Kidney (tissue), 22 donors: ENCODE measurements at places on chromosomes 2 and 18.

GRCh38 chr2:28352610-28353195 lies 40.0 kb upstream of the FOSL2 start:
- no peak for DNase-seq

GRCh38 chr2:70767699-70768589 lies at the start of gene ADD2:
ADD2 (minus strand) TSS chr2:70768200; CDS start chr2:70706408, 61,792 bp downstream.
- DNase-seq: peak; percentile 81

DNA sequence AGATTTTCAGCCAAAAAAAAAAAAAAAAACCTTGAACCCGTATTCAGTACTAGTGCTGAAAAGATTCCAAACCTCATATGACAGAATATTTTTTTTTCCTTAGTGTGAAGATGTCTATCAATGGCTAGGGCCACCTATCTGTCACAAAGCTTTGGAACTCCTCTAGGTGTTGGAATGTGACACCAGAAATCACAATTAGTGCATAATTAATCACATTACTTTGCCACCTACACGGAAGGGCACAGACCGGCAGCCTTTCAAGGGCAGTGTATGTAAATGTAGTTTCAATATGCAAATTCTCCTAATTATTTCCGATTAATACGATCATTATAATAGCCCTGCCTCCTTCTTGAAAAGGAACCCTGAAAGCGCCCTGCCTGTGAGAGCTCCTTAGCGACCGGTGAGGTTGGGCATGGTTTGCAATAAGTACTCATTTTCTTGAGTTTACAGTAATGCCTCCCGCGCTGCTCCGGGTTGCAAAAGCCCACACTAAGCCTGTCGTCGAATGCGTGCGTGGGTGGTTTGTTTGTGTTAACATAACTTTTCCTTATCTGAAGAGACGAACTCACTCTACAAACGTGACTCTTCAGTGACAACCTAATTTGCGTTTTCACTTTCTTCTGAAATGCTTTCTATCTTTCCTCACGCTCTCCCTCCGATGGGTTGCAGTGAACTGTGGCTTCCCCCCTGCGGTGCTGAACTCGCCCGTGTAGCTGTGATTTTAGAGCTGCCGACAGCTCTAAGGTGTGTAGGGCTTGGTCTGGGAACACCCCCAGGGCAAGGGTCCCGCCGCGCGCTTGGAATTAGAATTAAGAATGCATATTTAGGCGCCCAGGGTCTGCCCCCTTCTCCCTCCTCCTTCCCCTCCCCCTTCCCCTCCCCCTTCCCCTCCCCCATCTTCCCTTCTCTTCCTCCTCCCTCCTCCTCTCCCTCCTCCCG lies 765 bp upstream of the ID2 start:
- DNase-seq: peak; percentile 84

- no peak for DNase-seq
Observed at GRCh38 chr2:201138401-201138970, 22.5 kb downstream of the CFLAR start.

- no peak for DNase-seq
Observed at GRCh38 chr2:67851016-67851415, 211.8 kb downstream of the C1D start.

DNA sequence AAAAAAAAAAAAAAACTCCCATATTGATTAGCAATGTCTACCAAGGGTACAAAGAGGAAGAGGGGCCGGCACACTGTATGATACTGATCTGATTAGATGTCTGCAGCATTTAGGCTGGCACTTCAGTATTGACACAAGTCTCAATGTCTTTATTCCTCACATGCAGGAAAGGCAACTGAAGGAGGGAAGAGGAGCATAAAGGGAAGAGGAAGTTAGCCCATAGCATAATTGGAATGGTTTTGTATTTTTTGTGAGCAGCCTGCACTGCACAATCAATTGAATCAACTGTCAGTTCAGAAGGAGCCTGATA lies 79.0 kb downstream of the DNER start:
- DNase-seq: no peak

DNA sequence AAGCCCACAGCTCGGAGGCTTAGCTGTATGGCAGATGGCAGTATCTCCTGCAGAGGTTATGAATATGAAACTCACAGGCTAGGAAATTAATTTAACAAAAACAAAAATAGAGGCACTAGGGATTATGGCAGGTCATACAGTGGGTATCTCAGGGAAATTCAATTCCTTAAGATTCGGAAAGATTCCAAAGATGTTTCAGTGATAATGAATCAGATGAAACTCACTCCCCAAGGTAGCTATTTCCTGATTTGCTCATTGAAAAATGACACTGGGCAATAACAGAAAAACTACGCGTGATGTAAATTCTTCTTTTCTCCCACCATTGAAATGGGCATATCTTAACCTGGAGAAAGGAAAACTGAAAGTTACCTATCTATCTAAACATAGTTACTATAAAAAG lies 414.1 kb downstream of the STK39 start:
- DNase-seq: no peak

DNA sequence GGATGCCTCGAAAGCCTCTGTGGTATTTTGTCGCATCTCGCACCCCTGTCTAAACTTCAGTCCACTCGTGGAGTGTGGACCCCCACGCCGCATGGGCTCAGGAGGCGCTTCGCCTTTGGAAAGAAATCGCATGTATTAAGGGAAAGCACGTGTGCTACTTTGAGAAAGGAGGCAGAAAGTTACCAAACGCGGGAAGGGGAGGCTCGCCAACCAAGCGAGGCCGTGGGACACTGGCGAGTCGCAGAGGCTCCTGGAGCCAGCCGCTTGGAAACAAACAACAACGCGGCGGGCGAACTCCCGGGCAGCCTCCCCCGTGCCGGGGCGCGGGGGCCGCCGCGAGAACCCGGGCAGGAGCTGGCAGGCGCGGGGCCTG lies 455 bp upstream of the AGAP1 start:
- DNase-seq: no peak

DNA sequence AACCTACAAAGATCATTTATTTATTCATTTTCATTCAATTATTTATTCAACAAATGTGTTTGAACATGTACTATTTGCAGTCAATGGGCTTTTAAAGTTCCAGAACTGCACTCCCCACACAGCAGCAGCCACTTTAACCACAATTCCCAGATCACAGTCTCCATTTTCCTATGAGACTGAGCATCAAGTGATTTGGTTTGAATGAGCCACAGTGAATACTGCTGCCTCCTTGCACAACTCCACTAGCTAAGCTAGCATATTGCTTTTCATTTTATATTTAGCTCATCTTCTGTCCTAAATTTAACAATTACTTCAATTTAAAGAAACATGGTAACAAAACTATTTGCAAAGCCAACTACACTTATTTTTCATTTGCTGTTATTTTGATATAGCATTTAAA lies 353.4 kb upstream of the VRK2 start:
- DNase-seq: no peak

DNA sequence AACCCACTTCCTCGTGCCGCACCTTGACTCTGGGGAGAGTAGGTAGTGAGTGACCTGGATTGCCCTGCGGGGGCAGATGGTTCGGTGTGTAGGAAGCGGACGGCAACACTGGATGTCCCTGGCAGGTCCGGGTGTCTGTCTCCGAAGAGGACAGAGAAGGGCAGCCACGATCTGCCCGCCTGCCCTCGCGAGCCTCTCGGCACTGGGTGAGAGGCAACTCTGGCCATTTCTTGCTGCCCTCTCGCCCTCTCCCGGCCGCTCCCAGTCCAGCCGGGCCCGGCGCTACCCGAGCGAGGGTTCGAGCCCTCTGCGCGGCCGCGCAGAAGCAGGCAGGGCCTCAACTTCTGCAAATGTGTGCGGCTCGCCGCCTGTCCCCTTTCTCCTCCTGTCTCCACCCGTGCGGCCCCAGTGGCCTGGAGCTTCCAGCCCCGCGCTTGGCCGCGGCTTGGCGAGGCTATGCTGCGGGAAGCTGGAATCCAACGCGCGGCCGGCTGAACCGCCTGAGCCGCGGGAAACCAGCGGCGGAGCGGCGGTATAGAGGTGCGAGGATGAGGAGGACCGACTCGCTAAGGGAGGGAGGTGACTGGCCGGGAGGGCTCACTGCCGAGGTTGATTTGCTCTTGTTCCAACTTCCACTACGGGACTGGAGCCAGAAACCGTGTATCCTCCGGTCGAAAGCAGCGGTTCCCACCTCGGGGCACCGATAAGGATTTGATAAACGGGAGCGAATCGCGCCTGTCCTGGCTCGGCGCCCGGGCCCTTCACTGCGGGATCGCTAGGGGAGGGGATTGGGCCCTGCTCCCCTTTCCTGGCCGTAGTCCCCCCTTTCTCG lies 1.5 kb downstream of the EPAS1 start:
- DNase-seq: peak; percentile 57
